Stromal cell of bone marrow (primary cell): ENCODE measurements at places on chromosomes 16 and 17.

- DNase-seq: peak; percentile 51
These were observed 49.6 kb downstream of the USP22 start for GRCh38 chr17:20992987-20993862.

DNA sequence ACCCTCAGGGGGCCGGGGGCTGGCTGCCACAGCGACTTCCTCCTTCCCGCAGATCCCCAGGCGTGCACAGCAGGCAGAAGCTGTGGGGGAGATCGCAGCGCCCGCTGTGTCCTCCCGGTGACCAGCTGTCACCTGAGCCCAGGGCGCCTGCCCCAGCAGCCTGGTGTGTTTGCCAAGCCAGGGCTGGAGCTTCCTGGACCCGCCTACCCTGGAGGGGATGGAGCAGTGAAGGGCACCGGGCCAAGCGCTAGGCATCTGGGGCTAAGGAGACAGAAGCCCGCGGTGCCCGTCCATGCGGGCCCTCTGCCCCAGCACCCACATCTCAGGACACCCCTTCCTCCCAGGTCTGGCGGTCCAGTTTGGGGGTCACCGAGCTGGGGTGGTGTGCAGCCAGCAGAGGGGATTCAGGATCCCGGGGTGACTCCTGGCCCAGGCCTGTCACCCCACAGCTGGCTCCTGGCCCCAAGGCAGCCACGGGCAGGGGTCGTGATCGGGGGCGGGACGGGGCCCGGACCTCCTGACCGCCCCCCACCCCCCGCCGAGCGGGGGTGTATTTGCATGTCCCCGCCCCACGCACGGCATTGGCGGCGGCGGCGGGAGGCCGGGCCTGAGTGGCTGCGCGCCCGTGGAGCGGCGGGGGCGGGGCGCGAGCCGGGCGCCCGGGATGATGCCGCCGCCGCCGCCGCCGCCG, at the start of gene RAB26:
RAB26 (plus strand) TSS at position 645 of the 691 bp plus-strand sequence. CDS start 159 bp downstream, outside the sequence.
- DNase-seq: no peak

GRCh38 chr16:23245268-23245667, 56.8 kb upstream of the SCNN1B start:
- no peak for DNase-seq

DNA sequence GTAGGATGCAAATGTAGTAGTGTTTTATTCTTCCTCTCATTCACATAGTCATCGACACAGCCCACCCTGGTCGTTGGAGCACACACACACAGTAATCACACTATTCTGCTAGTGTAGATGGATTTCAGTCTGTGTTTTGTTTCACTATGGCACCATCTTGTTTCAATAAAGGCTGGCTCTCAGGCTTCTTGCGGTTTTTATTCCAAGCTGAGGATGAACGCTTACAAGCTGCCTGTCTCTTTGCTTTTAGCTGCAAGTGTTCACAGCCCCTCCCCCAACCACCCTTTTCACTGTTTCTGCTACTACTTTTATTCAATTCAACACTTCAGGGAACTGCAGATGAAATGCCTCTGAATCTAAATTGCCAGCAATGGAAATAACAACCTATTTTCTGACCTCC, 140.9 kb upstream of the PMFBP1 start:
- DNase-seq: peak; percentile 6

DNA sequence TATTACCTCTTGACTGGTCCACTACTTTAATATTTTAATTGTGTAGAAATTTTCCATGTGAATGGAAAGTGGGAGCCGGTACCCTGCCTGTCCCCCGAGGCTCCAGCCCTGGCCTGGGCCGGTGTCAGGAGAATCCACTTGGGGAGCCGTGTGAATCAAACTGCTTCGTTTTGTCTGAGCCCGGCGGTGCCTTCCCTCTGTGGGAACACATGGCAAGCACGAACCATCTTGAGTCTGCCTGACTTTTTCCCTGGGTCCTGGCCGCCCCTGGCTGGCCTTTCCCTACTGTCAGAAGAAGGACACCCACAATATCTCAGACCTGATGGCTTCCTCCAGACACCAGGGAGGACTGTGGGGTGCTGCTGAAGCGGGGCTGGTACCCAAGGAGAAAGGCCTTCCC, 12.4 kb upstream of the MYO15B start:
- no peak for DNase-seq

- DNase-seq: no peak
These were observed 17.2 kb upstream of the WSB1 start for GRCh38 chr17:27276653-27277156.

DNA sequence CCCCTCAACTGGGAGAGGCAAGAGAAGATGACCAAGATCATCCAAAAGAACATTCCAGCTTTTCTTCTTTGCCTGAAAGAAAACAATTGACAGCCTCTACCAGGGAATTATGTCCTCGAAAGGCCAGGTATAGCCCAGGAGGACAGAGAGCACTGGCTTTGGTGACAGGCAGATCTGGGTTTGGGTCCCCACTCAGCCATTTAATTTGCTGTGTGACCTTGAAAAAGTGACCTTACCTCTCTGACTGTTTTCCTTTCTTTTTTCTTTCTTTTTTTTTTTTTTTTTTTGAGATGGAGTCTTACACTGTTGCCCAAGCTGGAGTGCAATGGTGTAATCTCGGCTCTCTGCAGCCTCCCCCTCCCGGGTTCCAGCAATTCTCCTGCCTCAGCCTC, 27.7 kb upstream of the KIFC3 start:
- no peak for DNase-seq

- DNase-seq: no peak
These were observed 78.0 kb downstream of the GNAO1 start for GRCh38 chr16:56269281-56269680.

DNA sequence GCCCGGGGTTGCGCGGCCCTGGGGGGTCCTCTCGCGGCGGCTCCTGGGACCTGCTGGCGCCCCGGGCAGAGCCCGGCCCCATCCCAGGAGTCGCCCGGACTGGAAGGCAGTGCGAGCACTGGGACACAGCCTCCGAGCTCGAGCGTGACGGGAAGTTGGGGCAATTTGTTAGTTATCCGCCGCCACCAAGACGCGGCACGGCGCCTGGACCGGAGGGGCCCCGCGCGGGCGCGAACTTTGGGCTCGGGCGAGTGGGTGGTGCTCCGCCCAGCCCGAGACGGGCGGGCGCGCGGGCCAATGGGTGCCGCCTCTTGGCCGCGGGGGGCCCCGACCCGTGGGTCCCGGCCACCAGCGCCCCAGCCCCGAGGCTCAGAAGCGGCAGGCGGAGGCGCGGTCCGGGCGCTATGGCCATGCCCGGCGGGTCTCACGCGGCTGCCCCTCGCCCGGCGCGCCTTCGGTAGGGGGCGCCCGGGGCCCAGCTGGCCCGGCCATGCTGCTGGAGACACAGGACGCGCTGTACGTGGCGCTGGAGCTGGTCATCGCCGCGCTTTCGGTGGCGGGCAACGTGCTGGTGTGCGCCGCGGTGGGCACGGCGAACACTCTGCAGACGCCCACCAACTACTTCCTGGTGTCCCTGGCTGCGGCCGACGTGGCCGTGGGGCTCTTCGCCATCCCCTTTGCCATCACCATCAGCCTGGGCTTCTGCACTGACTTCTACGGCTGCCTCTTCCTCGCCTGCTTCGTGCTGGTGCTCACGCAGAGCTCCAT, at the start of gene ADORA2B:
ADORA2B (plus strand) TSS at position 372 of the 768 bp plus-strand sequence; CDS start at position 491, 119 bp downstream.
- DNase-seq: no peak

DNA sequence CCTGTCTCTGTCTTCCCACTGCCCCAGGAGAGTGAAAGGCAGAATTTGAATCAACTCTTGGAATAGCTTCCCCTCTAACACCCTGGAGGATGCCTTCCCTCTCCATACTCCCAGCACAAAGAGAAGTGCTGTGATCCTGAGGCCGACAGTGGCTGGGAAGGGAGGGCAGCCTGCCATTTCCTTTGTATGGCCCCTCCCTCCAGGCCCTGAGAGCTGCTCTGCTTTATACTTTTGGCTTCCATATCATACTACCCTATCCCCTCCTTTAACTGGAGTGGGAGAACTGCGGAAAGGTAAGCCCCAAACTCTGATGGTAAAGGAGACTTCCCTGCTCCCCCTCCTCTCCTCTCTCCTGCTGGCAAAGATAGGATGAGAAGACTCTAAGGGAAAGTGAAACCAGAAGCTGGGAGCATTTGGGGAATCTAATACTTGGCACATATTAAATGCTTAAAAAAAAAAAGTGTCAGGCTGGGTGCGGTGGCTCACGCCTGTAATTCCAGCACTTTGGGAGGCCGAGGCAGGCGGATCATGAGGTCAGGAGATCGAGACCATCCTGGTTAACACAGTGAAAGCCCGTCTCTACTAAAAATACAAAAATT, 4.1 kb upstream of the MED24 start:
- no peak for DNase-seq

GRCh38 chr16:30187556-30187865, 4.1 kb downstream of the CORO1A start:
- no peak for DNase-seq

- DNase-seq: no peak
These were observed 41.5 kb upstream of the ZFHX3 start for GRCh38 chr16:73089420-73089819.

DNA sequence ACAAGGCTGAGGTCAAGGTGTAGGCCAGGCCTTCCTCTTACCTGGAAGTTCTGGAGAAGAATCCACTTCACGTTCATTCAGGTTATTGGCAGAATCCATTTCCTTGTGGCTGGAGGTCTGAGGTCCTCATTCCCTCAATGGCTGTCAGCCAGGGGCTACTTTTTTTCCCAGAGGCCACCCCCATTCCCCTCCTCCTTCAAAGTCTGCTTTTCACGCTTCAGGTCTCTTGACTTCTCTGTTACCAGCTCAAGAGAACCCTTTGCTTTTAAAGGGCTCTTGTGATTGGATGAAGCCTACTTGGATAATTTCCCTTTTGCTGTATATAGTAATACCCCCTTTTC, 55.1 kb upstream of the LGALS9 start:
- no peak for DNase-seq

DNA sequence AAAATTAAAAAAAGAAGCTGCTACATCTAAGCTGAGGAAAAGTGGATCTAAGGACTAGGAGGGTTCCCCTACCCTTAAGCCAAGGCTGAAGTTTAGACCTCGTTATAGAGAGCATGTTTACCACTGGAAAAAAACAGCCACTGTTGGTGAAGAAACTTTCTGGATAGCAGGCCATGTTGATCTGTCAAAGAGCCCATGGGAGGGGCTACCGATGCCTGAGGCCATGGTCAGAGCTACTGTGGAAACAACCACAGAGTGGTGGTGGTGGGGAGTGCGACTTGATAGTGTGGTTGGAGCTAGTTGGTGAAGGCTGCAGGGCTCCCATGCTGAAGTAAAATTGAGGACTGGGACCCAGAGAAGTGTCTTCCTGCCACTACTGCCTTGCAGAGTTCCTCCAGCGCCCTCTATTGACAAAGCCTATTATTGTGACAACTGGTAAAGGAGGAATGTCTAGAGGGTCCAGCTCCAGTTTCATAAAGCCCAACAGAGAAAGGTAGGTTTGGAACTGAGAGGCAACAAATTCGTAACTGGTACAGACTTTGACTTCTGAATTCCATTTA, 12.7 kb upstream of the FAM20A start:
- DNase-seq: no peak
